Stimulated activated CD8-positive, alpha-beta memory T cell treated with anti-CD3 and anti-CD28 coated beads, Interleukin-2, amount 100 ng/mL, for 1 hour (primary cell): ENCODE measurements at places on chromosomes 3 and 15.

DNA sequence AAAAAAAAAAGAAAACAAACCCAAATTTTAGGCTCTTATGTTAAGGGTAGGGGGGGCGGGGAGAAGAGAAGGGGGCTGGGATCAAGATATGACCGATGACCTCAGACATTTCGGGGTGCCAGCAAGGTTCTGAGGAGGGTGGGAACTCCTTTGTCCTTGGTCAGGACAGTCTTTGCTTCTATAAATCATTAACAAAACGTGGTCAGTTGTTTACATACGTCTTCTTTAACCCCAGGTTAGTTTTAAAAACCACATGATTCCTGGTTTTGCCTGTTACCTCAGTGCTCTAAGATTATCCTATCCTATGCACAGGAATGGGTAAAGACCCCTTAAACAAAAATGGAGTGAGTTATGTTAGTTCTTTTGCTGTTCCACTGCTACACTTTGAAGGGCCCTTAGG, 285.5 kb downstream of the GABRG3 start:
- DNase-seq: no peak

- no peak for DNase-seq
These were observed 57.7 kb downstream of the DNAJB8 start for GRCh38 chr3:128408693-128409623.

- no peak for DNase-seq
These were observed 8.8 kb downstream of the RASGRP1 start for GRCh38 chr15:38555686-38556334.

DNA sequence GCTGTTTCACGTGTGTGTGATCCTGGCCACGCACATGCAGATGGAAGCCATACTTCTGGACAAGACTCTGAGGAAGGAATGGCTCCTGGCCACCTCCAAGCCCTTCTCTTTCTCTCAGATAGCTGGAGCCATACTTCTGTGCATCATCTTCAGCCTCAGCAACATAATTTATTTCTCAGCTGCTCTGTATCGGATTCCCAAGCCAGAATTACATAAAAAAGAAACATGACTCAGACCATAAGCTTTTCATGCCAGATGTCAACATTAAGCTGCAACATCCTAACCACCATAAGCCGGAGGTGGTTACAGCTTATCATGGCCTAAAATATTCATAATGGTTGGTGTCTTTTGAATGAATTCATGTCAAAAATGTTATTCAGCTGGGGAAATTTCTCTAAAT, 10.6 kb upstream of the KIF23 start:
- DNase-seq: no peak

GRCh38 chr15:42092398-42093318, 1.7 kb downstream of the PLA2G4D start:
- DNase-seq: no peak

DNA sequence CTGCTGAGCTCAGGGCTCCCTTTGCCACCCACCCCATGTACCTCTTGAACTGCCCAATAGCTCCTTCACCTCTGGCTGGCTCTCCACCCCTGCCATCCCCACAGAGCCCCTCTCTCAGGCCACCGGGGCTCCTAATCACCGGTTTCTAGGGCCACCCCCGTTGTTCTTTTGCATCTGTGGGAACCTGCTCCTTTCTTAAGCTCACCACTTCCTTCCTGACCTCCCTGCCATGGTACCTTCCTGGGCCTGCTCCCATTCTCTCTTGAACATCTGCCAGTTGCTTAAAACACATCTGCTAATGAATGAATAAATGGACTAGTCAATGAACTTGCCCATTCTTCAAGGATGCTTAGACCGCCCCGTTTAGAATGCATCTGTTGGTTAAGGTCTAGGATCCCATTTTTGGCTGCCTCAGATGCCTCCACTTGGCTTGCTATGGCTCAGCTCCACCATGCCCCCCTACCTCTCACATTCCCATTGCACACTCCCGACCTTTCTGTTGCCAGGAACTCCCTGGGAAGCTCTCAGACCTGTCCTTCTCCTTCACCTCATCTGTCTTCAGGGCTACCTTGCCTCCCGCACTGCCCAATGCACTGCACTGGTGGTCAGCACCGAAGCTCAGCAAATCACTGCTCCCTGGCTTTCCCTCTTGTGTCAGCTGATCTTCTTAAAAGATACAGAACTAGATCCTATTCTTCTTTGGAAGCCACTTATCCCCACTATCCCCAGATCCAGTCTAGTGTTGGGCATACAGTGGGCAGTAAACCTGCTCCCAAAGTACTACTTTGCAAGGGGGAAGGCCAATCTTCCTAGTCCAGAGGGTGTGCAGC, 9.1 kb downstream of the AMOTL2 start:
- no peak for DNase-seq

DNA sequence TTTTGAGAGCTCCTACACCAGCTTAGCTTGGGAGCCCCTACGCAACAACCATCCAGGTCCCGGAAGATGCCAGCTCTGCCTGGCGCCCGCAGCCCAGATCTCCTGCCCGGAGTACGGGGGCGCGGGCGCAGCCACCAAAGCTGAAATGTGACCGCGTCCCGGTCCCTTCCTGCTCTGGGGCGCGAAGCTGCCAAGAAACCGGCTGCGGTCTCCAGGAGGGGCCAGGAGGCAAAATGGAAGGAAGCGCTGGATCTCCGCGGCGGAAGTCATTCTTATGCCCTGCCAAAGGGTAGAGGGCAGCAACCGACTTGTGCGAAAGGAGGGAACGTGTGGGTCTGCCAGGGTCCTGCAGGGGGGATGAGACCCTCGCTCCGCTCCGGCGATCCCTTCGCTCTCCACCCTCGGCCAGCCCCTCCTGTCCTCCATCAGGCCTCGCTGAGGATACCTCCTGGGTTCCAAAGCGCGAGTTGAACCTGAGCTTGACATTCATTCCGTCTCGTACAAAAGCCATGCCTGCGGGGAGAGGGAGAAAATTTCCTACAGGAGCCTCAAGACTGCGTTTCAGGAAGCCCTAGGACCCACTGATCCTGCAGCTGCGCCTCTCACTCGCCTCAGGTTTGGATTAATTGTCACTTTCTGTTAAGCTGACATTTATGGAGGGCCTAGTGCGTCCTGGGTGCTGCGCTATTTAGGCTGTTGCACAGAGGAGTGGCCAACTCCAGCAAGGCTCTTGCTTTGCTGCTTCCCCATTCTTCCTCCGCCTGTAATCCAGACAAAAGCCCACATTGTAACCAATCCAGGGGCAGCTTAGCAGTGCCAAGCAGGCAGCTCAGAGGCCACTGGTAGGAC, 98.3 kb upstream of the VGLL3 start:
- DNase-seq: no peak

GRCh38 chr15:60554494-60554893, 75.6 kb upstream of the ICE2 start:
- DNase-seq: no peak

- DNase-seq: no peak
These were observed 440 bp downstream of the PRTG start for GRCh38 chr15:55742498-55742926.

GRCh38 chr3:53744351-53744750, 101.9 kb downstream of the CHDH start:
- no peak for DNase-seq

GRCh38 chr3:178823591-178824246, 247.9 kb downstream of the ZMAT3 start:
- DNase-seq: no peak

- DNase-seq: no peak
These were observed 61.4 kb downstream of the IL12A start for GRCh38 chr3:160049988-160050387.

GRCh38 chr3:150256318-150256717, 151.8 kb upstream of the TSC22D2 start:
- DNase-seq: no peak
